ENCODE measurements at places on chromosomes 7 and 10. TPM values are rescaled to one million over a fixed set of nuclear protein-coding genes. Genes with fewer than 3 reads are reported as not detected.

DNA sequence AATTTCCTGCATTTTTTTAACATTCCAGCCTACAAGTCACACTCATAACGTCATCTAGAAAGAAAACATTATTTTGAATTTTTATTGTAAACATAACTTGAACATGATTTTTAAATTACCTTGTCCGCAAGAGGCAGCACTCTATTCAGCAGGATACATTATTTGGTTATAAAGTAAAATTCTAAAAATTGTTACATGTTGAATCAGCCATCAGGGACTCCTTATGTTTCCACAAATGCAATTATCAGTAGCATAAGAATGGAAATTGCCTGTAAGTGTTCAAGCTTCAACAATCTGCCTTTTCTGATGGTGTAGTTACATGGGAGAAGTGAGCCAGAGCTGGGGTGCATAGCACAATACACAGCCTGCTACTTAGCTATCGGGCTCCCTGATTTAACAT is 97.5 kb downstream of the ZNF365 start:
- no peak for DNase-seq

DNA sequence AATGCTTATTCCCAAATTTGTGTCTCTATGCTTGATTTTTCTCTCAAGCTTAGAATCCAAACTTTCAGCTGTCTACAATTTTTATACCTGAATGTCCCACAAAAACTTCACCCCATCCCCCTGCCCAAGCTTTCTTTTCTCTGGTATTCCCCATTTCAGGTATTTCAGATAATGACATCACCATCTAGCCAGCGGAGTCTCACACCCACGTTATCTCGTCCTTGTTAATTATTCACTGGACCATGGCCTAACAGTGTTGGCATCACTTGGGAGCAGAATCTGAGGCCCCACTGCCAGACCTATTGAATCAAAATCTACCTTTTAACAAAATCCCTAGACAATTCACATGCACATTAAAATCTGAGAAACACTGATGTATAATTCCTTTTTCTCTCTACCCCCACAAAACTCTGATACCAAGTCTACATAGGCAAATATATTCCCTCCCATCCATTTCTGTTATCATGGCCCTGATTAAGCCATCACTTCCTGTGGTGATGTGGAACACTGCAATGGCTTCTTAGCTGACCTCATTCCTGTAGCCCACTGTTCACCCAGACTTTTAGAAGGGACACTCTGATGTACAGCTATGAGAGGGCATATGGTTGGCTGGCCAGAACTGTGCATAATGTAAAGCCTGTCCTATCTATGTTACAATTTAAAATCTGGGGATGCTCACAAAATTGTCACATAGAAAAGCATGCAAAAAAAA is 31.4 kb downstream of the ZNF438 start:
- DNase-seq = no peak

- peak; percentile 77 for DNase-seq
Observed at GRCh38 chr10:101566333-101567164, 21.5 kb downstream of the POLL start.

GRCh38 chr10:33566426-33566825 is 232.0 kb upstream of the NRP1 start:
- no peak for DNase-seq

DNA sequence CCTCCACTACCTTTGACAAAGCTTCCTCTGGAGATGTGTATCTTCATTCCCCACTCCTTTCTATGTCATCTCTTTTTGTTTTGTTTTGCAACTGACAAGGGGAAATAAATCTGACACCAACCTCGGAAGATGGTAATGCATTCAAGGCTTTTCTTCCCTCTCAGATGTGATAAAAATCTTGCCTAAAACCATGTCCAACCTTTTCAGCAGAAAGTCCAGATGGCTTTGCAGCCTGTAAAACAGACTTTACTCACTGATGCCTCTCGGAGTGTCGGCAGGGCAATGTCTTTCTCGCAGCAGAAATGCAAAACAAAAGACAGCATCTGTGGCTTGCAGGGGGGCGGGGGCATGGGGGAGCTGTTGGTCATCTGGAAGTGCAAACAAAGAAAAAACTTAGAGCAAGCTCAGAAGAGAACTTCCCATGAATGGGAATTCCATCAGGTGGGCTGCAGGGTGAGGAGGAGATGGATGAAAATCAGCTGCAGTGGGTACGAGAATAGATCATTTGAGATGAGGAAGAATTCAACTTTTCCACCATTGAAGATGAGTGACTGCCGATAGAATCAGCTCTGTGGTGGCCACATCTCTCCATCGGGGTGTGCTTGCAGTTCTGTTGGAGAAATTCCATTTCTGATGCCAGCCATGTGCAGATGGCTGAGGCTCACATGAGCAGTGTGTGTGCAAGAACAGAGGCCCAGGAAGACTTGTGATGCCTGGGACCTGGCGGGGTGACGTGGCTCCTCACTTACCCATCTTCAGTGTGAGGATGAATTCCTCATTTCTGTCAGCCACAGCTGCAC is 237.7 kb downstream of the WDR37 start:
- no peak for DNase-seq

DNA sequence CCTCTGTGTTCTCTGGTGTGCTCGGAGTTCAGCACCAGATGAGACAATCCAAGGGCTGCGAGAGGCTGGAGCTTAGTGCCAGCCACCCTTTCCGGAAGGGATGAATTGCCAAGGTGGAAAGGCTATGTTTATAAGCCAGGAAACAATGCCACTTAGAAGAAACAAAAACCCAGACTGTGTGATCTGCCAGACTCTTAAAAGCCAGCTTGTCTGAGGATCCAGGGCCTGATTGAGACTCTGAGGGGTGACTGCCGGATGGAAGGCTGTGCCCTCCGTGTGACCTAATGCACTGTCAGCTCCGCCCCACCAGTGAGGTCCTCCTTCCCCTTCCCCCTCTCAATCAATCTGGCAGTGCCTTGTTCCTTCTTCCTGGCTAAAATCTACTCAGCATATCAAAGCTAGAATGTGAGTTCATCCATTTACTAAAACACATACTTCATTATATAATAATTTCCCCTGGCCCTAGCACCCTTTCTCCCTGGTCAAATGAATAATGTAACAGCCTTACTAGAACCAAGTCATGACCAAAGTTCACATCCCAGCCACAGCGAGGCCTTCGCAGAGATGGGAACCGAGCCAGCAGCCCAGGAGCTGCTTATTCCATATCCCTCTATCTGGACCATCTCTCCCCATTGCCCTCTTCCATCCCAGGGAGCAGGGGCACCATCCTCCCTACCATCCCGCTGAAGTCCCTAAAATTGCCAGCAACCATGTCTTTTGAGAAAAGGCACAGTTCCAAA is 25.5 kb downstream of the FAM107B start:
- no peak for DNase-seq

- DNase-seq = no peak
Observed at GRCh38 chr7:69889338-69889975, 291.2 kb downstream of the AUTS2 start.

- DNase-seq = no peak
Observed at GRCh38 chr7:86558680-86559501, 84.8 kb upstream of the GRM3 start.

Gene FKBP6
- not detected for total RNA-seq

DNA sequence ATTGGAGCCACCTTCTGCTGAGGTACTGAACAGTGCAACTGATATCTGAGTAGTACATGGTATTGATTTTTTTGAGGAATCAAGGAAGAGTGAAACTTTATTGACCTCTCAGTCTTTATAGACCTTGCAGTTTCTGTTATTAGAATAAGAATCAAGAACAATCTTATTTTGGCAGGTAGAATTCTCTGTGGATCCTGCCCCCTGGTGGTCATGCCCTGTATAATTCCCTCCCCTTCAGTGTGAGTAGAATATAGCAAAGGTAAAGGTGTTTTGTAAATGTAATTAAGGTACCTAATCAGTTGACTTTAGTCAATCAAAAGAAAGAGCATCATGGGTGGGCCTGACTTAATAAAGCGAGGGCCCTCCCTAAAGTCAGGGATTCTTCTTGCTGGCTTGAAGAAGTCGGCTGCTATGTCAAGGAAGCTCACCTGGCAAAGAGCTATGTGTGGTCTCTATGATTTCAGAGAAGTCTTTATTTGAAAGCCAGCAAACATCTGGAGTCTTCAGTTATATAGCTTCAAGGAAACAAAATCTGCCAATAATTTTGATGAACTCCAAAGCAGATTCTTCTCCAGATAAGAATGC is 142.8 kb downstream of the LSM5 start:
- DNase-seq = no peak

GRCh38 chr10:91582153-91582554 is 50.7 kb downstream of the PPP1R3C start:
- DNase-seq = no peak

- no peak for DNase-seq
Observed at GRCh38 chr10:113442336-113442735, 110.5 kb upstream of the HABP2 start.

- DNase-seq = no peak
Observed at GRCh38 chr10:93993414-93993781, 333 bp upstream of the PLCE1 start.

DNA sequence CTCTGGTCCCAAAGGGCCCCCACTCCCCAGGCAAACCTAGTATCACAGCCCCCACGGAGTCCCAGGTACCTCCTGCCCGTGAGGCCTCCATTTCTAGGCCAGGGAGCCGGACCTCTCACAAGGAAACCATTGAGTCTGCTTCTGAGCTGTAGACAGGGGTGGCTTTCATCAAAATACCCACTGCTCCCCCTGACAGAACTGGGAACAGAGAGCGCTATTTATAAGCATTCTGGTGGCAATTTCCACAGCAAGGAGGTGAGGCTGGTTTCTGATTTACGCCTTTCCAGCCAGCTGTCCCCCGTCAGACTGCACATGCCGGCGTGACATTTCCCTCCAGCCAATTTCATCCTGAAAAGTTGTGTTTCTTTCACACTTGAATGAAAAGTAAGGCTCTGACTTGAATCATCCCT is 407.5 kb upstream of the PRKCQ start:
- DNase-seq = no peak

DNA sequence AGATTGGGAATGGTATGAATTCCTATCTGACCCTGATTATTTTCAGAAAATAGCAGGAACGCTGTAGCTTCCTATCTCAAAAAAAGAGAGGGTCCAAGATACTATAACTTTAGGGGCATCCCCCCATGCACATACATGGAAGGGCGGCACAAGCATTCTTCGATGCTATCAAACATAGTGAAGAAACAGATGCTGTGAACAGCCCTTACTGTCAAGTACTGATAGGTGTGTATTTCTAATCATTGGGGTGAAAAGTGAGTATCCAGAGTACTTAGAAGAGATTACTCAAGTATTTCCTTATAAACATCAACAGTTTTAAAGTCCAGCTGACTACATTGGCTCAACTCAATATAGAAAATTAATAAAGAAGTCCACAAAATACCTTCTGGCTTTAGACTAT is 17.0 kb upstream of the NUP42 start:
- no peak for DNase-seq

DNA sequence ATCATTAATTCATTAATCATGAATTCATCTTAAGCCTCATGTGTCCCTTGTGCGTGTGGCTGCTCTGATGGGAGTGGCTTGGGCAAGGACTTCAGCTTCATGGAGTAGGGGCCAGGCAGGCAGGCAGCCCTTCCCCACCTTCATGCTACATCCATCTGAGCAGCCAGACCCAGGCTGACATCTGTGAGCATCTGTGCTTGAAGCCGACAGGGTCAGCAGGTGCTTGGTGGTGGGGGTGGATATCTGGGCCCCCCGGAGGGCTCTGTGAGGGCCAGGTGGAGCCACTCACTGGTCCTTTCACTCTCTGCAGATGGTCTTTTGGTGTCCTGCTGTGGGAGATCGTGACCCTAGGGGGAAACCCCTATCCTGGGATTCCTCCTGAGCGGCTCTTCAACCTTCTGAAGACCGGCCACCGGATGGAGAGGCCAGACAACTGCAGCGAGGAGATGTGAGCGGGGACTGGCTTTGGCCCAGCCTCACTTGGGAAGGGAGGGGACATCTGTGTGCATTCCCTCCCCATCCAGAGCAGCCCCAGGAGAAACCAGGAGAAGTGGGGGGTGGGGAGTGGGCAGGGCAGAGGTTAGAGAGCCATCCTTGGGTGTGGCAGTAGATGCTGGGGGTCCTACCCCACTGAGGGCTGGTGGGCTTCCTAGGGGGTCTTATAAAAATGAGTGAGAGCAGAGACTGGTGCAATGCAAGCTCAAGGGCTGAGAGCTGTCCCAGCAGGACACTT is 14.7 kb upstream of the CSGALNACT2 start:
- DNase-seq = no peak

DNA sequence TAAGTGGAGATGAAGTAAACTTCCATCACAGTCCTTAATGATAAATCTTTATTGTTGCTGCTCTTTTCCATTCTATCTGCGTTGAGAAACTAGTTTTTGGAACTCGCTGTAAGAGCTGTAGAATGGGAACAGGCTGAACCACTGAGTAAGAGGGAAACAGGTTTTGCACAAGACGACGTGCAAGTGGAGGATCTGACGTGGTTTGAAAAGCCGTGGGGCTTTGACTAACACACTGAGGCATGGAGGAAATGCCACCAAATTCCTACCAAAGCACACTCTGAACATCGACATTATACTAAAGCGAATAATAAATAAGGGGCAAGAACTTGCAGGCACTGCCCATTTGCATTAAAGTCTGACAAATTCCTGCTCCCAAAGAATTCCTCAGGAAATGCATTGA is 160.6 kb downstream of the KLF6 start:
- DNase-seq = no peak

DNA sequence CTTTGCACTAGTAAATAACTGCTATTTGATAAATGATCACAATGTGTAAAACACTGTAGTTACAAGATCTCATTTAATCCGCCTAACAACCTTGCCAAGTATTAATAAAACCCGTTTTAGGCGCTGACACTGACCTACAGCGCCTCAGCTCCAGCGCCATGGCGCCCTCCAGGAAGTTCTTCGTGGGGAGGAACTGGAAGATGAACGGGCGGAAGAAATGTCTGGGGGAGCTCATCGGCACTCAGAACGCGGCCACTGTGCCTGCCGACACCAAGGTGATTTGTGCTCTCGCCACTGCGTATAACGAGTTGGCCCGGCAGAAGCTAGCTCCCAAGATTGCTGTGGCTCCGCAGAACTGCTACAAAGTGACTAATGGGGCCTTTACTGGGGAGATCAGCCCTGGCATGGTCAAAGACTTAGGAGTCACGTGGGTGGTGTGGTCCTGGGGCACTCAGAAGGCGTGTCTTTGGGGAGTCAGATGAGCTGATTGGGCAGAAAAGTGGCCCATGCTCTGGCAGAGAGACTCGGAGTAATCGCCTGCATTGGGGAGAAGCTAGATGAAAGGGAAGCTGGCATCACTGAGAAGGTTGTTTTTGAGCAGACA is 1.1 kb upstream of the TNPO3 start:
- DNase-seq = no peak

GRCh38 chr7:44307301-44307900 is 18.0 kb downstream of the CAMK2B start:
- peak; percentile 42 for DNase-seq

All from posterior vena cava (tissue), 2 donors.